ENCODE measurements at places on chromosomes 7 and 10.

DNA sequence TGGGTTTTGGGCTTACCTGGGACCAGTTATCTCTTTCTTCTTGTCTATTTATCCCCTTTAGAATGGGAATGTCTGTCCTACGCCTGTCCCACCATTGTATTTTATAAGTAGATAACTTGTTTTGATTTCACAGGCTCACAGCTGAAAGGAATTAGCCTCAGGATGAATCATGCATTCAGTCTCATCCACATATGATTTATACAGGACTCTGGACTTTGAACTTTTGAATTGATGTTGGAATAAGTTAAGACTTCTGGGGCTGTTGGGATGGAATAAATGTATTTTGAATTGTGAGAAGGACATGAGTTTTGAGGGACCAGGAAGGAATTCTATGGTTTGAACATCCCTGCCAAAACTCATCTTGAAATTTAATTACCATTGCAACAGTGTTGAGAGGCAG is 112.6 kb downstream of the AMPH start:
- DNase-seq: no peak

- no peak for DNase-seq
Observed at GRCh38 chr7:98125759-98126158, 19.1 kb downstream of the LMTK2 start.

DNA sequence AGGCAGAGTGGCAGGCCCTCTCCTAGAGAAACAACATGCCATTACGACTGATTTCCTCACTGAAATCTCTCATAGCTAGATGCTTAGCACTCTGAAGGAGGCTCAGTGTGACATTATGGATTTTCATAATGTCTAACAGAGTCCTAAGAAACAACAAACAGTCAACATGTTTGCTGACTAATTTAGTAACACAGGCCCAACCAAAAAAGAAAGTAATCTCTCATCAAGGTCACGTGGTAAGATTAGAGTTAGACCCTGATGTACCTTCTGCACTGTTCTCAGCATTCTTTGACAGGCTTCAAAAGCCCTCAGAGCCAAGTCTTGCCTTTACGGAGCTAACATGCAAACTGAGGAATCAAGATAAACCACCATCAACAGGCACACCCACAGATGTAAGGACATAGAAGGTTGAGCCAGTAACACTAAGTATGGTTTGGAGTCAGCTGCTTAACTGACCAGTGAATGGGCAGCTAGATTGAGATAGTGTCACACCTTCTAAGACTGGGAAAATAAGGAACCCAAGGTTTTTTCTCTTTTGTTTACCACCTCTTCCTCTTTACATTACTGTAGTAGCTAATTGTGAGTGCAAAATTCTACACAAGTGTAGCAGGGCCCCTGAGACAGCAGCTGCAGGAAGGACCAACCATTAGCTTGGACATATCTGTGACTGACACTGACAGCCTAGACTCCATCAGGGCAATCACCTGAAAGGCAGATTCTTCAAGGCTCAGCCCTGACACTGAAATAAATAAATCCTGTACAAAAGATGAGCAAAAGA is 15.3 kb upstream of the KCNIP2 start:
- DNase-seq: no peak

DNA sequence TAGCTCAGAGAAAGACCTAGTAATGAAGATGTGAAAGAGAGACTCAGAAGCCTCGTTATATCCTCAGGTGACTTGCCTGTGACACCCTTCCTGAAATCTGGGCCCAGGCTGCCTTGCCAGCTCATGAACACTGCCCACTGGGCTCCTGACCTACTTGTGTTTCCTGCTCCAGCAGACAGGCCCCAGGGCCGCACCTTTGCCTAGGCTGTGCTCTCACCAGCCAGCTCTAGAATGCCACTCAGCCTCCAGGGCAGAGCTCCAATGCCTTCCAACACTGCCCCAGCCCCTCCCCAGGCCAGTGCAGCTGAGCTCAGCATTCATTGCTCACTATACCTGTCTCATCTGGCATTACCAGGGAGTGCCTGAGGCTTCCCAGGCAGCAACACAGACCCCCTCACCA is 94.3 kb downstream of the DLG5 start:
- no peak for DNase-seq

DNA sequence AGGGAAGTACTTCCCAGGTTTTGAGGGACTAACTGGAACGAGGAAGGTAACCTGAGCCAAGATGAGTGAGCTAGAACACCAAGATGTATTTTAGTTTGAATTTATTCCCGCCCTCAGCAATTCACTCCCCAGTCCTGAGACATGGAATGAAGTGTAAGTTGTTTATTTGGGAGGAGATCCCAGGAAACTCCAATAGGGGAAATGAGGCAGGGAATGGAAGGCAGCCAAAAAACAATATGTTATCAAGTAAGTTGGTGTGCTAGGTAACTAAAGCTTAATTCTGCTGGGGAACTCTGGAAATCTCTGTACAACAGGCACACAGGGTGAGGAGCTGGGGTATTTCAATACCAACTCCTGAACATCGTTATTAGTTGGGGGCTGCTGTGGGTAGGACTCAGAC is 189.7 kb upstream of the HDAC9 start:
- DNase-seq: no peak

DNA sequence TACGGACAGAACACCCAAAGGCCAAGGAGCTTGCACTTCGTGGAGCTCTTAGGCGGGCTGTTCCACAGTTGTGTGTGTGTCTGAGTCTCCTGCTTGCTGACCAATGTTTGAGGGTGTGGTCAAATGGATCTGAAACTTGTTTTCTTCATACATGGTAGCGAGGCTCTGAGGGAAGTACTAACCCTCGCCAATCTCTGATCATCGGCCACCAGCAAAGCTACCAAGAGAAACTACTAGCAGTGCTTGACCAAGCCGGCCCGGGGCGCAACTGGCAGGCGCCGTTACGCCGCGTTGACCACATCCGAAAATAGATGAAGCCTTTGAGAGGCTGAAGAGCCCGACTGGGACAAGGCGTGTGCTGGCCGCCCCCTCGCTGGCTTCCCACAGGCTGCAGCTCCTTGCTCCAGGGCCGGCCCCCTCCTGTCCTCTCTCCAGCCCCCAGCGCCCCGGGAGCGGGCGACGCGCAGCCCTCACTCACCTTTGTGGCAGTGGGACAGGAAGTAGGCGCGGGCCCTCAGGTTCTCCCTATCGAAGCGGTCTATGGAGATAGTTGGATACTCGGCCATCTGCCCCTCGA is 384 bp downstream of the DCLRE1C start:
- DNase-seq: no peak

GRCh38 chr7:31271641-31272405 is 68.7 kb downstream of the NEUROD6 start:
- no peak for DNase-seq

DNA sequence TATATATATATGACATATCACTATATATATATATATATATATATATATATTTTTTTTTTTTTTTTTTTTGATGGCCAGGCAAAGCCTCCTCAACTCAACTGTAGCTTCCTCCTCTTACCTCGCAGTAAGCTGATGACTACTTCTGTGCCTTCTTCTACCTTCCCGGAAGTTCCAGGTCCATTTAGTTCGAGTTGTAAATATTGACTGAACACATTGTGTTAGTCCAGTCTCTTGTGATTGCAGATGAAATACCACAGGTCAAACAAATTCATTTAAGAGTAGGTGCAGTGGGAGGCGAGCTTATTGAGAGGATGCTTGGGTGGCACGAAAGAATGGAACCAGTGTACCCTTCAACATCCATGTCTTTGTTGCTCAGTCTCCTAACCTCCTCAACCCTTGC is 144.6 kb downstream of the ST7 start:
- no peak for DNase-seq

DNA sequence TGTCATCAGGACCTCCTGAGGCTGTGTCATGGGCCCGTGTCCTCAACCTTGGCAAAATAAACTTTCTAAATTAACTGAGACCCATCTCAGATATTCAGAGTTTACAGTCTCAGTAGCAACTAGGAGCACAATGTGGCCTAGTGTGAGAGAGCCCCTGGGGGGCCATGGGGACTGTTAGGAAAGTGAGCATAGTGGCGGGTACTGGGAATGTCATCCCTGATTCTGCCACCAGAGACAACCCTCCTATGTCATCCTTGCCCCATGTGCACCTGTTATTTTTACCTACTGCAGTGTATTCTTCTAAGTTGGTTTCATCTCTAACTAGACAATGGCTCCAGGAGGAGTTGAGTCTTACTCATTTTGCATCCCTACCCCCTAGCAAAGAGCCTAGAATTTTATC is 78.6 kb downstream of the CCDC71L start:
- no peak for DNase-seq

DNA sequence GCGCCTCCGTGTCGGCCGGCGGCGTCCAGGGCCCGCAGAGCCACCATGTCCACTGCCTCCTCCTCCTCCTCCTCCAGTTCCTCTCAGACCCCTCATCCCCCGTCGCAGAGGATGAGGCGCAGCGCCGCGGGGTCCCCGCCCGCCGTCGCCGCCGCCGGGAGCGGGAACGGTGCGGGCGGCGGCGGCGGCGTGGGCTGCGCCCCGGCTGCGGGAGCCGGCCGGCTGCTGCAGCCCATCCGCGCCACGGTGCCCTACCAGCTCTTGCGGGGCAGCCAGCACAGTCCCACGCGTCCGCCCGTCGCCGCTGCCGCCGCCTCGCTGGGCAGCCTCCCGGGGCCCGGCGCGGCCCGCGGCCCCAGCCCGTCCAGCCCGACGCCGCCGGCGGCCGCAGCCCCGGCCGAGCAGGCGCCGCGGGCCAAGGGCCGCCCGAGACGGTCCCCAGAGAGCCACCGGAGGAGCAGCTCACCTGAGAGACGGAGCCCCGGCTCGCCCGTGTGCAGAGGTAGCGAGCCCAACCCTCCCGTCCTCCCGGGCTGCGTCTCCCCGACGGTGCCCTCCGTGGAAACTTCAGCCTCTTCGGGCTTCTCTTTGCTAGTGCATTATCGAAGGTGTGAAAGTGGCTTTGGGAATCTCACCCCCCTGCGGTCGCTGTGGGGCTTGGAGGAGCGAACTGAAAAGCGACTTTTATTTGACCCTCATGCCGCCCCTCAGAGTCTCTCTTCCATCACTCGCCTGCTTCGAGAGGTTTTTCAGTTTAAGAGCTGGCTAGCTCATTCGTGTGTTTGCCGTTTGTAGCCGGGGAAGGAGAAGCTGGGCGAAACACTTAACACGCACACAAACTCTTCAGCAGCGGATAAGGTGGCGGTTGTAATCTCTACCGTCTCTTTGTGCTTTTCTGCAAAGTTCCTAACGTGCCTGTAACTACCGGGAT is 975 bp downstream of the GLCCI1 start:
- DNase-seq: peak; percentile 62

DNA sequence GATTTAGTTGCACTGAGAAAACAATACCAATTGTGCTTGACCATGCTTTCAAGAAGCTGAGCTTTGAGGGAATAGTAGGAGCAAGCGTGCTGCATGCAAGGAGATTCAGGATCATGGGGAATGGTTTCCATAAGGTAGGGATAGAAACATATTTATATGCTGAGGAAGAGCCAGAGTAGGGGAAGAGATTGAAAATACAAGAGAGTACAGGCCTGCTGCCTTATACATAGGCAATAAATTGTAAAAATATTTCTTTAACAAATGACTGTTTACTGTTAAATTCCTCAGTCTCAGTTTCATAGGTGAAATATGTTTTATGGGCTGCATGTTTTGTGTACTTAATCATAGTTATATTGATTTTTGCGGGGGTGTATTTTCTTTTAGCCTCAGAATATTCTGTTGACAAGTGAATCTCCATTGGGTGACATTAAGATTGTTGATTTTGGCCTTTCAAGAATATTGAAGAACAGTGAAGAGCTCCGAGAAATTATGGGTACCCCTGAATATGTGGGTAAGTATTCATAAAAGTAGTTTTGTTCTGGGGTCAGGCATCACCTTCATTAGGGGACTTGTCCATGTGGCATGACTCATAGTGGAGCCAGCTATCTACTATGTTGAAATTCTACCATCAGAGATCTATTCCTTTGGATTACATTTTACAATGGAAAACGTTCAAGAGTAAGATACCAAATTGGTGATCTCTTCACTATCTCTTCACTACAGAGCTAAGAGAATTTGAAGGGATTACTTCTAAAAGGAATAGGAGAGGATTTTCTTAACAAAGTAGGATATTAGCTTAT is 36.5 kb downstream of the STK17A start:
- peak; percentile 41 for DNase-seq

DNA sequence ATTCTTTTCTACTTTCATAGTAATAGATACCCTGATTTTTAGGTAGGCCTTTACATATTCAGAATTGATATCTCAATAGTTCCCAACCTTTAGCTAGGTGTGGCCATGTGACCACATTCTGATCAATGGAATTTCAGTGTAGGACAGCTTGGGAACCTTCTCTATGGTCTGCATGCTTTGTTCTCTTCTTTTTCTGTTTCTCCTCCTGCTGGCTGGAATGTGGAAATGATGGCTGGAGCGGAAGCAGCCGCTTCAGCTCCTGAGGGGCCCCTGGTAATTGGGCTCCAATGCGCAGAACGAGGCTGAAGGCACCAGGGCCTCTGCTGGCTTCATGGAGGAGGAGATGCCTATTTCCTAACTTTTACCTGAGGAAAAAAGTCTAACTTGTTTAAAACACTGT is 152.6 kb downstream of the ZMYND11 start:
- no peak for DNase-seq

DNA sequence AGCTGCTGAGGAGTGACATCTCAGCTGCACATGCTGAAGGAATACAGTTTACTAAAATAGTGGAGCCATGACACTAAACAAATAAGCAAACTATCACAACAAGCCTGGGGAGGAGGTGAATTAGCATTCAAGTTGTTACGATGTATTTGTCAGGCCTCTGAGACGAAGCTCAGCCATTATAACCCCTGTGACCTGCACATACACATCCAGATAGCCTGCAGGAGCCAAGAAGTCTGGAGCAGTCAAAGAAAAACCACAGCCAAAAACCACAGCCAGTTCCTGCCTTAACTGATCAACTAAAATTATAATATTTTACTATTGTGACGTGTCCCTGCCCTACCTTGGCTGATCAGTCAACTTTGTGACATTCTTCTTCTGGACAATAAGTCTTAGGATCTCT is 68.6 kb downstream of the NSUN6 start:
- DNase-seq: peak; percentile 15

- DNase-seq: no peak
Observed at GRCh38 chr7:70557338-70557737, 574.6 kb upstream of the GALNT17 start.

- no peak for DNase-seq
Observed at GRCh38 chr7:98573816-98574215, 43.3 kb upstream of the NPTX2 start.

DNA sequence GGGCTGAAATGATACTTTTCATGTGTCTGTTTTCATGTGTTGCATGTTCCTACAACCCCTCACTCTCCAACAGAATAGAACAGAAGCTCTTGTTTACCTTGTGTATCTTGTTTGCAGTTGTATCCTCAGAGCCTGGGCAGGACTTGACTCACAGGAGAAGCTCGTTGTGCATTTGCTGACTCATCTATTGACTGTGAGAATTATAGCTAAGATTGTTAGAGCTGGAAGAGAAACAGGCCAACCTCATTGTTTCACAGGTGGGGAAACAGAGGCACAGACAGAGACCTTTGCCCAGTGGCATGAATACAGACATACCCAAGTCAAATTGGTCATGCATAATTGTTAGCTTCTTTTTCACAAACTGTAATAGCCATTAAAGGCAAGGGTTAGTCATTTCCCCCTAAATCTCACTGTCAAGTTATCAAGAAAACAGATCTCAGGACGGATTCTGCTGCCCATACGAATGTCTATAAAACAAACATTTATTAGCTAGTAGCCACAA is 4.6 kb upstream of the TSPAN15 start:
- no peak for DNase-seq
